Omental fat pad (tissue), 4 donors: ENCODE measurements at places on chromosomes 2 and 18.
A peak's percentile ranks its signal among the peaks of the same experiment; 100 is the strongest.

DNA sequence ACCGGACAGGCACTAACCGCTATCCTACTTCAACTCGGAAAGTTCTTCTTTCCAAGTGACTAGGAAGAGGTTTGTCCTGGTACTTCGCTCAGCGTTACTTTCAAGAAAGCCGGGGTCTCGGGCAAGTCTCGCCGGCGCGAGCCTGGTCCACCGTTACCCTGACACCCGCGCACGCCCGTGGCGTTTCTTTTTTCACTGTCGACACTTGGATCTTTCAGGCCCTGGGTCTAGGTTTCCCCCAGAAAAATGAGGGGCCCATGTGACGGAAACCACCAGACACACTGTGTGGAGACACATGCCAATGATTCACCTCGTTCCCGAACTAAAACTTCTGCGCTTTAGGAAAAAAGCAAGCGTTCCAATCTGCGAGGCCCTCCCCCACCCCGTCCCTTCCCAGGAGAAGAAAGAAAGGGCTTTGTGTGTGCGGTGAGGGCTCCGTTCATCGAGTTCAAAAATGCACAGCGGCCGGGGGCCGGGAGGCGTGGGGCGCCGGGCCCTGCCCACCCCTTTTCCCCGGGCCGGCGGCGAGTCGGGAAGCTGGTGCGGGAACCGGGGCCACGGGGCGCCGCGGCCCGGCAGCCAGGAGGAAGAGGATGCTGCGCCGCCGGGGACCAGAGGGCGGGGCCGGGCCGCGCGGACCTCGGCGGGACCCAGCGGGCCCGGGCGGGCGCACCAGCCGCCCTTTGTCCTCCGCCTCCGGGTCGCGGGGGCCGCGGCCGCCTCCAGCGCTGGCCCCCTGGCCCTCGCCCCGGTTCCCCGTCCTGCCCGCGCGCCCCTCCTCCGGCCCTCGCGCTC lies 2.6 kb downstream of the ZNF521 start:
- DNase-seq = no peak

DNA sequence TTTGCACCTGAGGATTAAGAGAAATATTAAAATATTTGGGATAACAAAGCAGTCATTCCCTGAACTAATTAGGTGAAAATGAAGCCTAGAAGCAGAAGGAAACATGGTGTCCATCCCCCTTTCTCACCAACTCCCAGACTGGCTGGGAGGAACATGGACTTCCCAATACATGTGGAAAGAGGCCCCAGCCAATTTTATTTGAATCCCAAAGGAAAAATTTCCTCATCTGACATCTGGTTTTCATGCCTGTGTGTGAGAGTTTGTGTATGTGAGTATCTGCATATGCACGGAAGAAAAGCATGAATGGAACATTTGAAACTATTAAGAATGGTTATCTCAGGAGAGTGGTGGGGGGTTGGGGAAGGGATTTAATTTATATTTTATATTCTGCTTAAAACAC lies 84.3 kb downstream of the COPS8 start:
- DNase-seq = no peak

- no peak for DNase-seq
Observed at GRCh38 chr2:30730736-30731647, 76.3 kb downstream of the CAPN13 start.

DNA sequence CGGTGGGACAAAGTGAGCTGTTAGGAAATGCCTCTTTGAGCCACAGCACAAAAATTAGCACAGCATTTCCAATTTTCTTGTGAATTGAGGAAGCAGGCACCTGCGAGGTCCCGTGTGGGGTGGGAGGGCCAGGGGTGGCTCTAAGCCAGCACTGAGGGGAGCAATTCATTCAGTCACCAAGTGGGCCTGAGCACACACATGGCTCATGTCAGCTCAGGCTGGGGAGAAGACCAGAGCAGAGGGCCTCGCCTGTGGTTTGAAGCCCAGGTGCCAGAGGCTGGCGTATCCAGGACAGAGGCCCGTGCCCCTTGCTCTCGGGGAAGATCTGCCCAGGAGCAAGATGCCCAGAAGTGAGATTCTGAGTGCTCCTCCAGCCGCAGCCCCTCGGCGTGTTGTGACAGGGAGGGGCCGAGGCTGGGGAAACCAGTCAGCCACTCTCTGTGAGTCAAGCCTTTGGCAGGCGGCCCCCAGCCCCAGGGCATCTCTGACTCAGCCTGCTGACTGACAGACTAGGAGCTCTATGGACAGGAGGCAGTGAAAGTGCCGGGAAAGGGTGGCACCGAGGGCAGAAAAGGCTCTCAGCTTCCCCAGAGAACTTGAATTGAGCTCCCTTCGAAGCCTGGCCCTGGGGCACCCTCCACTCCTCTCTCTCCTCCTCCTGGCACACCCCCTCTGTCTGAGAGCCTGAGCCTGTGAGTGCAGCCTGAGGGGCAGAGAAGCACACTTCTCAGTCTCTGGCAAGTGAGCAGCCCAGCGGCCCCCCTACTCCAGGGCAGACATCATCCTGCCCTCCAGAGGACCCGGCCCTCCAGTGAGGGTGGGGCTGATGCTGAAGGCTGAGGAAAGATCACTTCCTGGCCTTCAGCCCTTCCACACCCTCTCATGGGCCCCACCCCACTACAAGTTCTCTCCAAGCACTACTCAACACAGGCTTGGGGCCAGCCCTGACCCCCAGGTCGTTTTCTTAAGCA lies 32.3 kb downstream of the CYP26B1 start:
- DNase-seq = peak; percentile 51

DNA sequence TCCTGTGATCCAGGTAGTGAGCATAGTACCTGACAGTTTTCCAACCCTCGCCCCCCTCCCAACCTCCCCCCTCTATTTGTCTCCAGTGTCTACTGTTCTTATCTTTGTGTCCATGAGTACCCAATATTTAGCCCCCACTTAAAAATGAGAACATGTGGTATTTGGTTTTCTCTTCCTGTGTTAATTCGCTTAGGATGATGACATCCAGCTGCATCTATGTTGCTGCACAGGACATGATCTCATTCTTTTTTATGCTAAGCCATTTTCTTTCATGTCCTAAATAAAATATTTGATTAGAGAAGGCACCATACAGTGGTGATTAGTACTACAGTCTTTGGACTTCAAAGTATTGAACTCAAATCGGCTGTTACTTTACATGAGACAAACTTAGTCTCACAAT lies 1087.9 kb downstream of the CBLN2 start:
- no peak for DNase-seq

- no peak for DNase-seq
Observed at GRCh38 chr2:218397820-218398436, 1.7 kb upstream of the CTDSP1 start.

- no peak for DNase-seq
Observed at GRCh38 chr2:148982282-148982681, 56.2 kb upstream of the LYPD6B start.

GRCh38 chr2:228747483-228747882 lies 523.6 kb downstream of the PID1 start:
- no peak for DNase-seq

GRCh38 chr2:212979799-212980198 lies 171.6 kb downstream of the IKZF2 start:
- DNase-seq = no peak
